RWPE1 (cell line): ENCODE measurements at places on chromosomes 3 and 15.

DNA sequence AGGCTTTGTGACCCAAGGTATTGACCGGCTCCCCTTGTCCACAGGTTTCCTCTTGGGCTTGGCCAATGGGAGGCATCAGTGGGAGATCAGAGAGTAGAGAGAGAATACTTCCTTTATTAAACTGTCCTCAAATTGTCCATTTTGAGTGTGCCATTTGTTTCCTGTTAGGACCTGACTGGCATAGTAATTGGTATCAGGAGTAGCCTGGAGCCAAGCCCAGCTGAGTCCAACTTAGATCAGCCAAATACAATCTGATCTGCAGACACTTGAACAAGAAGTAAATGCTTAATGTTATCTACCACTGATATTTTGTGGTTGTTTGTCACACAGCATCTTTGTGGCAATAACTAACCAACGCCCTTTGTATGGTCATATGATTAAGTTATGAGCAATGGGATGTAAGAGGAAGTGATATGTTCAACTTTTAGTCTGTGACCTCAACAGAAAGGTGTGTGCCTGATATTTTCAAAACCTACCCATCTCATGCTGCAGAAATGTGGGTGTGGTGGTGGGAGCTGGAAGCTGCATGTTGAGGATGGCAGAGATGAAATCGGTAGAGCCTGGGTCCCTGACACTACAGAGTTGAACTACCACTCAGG is 13.3 kb downstream of the MYD88 start:
- peak; percentile 59 for DNase-seq

DNA sequence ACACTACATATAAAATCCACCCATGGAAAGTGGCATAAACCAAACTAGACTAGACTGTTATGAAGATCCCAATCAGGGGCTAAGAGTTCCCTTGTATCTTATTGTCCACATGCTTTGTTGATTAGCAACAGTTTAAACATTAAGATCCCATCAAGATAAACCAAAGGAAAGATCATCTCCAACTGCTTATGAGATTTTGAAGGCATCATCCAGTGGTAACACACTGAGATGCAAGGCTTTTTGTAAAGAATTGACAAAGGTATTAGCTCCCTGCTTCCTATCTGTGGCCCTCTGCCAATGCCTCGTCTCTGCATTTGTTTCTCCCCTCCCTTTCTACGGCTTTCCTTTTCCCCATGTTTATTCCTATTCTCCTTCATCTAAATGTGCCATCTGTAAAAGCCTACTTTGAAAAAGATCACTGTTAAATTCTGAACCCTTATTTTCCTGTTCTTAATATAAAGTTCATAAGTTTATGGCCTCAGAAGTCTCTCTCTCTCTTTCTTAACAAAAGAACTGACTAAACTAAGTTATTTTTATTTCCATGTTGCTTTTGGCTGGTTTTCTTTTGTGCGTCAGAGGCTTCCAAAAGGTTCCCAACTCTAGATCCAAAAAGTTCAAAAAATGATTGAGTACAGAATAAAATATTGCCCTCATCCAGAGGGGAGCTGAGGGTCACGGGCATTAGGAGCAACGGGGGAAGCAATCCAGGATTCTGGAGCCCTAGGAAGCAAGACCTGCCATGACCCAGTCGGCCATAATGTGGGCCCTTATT is 5.5 kb downstream of the PLD1 start:
- no peak for DNase-seq

- DNase-seq: no peak
These were observed 2.7 kb downstream of the TYRO3 start for GRCh38 chr15:41561777-41562145.

DNA sequence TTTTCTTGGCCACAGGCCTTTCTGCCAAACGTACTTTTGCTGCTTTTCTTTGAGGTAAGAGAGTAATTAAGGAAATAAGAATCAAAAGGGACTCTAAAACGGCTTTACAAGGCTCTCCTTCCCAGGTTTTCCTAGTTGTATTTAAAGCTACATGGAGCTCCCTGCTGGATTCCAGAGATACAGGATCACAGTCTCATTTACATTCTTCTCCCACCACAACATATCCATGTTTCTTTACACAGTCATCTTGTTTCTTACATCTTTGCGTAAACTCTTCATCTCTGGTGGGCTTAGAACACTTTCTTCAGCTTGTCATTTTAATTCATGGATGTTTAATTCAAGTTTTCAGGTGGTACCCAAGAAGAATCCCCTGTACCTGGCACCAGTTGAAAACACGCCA is 117.6 kb upstream of the BFSP2 start:
- DNase-seq: no peak

DNA sequence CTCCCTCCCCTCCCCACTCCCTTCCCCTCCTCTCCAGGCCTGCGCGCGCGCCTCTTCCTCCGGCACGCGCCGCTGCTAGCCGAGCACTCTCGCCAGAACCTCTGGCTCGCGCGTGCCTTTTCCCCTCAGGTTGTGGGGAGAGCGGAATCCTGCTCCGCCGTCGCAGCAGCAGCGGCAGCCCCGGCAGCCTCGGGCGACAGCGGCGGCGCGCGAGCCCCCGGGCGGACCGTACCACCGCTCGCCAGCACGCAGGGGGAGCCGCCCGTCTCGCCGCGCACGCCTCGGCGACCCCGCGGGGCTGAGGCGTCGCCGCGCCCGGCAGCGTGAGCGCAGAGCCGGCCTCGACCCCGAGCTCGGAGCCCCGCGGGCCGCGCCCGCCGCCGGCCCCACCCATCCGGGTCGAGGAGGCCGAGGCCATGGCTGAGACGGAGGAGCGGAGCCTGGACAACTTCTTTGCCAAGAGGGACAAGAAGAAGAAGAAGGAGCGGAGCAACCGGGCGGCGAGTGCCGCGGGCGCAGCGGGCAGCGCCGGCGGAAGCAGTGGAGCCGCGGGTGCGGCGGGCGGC is at the start of gene CDV3:
TSS of gene CDV3 (plus strand) at position 58 of the 566 bp plus-strand sequence. CDS start at position 417, 359 bp downstream.
- peak; percentile 27 for DNase-seq

DNA sequence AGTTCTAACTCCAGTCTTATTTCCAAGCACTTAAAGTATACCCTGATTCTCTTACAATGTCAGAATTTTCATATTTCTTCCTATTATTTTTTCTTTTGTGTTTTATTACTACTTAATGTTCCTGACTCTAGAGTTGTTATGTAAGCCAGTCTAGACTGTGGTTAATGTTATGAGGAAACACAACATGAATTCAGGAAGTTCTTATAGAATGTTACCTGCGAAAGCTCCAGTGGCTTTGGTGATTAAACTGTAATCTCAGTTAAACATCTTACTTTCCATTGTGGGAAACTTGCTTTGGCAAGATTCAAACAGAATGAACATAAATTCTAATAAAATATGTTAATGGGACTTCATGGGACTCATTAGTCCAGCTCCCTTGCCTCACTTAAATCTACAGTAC is 36.6 kb upstream of the CHL1 start:
- DNase-seq: no peak
